ENCODE measurements at places on chromosomes 1 and 21.

GRCh38 chr1:74753104-74753503 is 20.2 kb downstream of the TYW3 start:
- DNase-seq: no peak

DNA sequence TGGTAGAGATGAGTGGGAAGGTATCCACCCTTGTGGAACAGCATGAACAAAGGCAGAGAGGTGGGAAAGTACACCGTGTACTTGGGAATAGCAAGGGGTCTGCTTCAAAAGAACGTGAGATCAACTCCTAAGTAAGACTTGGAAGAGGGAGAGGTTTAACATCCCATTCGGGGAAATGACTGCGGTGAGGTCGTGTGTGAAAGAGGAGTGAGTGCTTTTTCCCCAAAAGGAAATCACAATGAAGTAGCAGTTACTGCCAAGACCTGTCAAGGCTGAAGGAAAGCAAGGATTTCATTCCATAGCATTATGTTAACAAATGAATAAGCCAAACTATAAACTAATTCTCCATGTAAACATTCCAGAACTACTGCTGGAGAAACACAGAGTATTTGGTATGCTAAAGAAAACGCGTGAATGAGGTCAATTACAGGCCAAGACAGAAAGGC is 20.0 kb upstream of the SYDE2 start:
- no peak for DNase-seq

- DNase-seq: peak; percentile 19
These were observed 106.7 kb upstream of the GNG12 start for GRCh38 chr1:67939942-67940341.

DNA sequence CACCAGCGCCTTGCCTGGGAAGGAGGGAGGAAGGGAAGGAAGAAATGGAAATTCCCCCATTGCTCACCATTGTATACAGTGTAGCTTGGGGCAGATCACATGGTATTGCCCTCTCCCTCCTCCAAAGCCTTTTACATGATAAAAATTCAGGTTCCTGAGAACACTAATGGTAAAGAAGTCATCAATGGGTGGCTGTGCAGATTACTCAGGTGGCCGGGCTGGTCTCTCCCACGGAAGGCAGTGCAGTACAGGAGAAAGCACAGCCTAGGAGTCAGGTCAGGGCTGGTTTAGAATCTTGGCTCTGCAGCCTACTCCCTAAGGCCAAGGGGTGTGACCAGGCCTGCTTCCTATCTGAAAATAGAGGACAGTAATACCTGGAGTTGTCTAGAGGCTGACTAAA is 107.9 kb downstream of the SUSD4 start:
- DNase-seq: no peak

- no peak for DNase-seq
These were observed 2.1 kb downstream of the C8B start for GRCh38 chr1:56963667-56964066.

DNA sequence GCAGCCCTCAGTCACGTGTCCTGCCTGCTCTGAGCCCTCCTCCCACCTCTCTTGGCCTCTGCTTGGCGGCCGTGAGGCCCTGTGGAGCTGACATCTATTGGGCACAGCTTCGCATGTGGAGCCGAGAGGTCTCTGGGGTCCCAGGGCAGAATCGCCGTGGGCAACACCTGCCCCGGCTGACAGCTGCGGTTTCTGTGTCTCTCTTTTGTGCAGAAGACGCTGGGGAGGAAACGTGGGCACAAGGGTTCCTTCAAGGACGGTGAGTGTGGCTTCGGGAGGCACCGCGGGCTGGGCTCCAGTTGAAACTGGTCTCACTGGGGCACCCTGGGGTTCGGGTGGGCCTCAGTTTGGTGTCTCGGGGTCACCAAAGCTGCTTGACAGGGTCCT is 11.5 kb downstream of the ARHGEF16 start:
- DNase-seq: no peak

GRCh38 chr21:42121794-42122193 is 50.7 kb downstream of the UMODL1 start:
- DNase-seq: peak; percentile 73

DNA sequence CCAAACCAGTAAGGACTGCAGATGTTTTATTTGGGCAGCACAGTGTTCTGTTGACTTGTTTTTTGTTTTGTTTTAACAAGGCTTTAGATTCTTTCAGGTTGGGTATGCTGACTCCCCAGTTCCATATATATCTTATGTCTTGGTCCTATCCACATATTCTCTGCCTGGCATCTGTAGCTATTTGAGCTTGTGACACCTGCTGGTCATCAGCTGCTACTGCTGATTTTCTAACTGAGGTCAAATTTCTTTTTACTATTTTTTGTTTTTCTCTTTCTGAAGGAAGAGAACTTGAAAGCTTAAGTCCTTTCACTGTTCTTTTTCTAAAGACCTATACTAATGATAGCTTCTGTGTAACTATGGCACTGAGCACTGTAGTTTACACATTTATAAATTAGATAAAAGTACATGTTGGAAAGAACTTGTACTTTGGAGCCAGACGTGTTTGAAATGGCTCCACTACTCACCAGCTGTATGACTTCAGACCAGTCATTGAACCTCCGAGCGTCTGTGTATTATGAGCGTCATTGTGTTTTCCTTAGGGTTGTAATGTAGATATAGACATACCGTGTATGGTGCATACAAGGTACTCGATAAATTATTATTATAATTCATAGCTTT is 109.4 kb downstream of the NRDC start:
- peak; percentile 15 for DNase-seq

DNA sequence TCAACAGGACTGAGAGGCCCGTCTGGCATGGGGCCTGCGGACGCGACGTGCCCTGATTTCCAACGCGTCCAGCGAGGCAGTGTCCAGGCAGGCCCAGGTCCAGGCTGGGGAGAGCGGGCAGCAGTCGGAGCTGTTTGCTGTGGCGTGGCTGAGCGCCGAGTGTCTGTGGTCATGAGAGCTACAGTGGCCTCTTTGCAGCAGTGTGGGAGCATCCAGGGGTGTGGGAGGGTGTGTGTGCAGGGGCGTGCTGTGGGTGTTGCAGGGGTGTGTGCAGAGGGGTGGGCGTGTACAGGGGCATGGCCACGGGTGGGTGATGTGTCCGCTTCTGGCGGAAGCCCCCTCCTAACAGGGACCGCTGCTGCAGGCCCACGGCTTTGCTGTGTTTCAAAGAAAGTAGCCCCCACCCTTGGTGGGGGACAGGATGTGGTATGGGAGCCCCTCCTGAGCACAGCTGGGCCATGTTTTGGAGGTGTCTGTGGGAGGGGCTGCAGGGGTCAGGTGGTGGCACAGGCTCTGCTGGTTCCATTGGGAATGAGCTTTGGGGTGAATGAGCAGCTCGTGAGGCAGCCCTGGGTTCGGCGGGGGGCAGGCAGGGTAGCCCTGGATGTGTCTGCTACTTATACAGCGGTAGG is 17.7 kb downstream of the PLCH2 start:
- DNase-seq: no peak

DNA sequence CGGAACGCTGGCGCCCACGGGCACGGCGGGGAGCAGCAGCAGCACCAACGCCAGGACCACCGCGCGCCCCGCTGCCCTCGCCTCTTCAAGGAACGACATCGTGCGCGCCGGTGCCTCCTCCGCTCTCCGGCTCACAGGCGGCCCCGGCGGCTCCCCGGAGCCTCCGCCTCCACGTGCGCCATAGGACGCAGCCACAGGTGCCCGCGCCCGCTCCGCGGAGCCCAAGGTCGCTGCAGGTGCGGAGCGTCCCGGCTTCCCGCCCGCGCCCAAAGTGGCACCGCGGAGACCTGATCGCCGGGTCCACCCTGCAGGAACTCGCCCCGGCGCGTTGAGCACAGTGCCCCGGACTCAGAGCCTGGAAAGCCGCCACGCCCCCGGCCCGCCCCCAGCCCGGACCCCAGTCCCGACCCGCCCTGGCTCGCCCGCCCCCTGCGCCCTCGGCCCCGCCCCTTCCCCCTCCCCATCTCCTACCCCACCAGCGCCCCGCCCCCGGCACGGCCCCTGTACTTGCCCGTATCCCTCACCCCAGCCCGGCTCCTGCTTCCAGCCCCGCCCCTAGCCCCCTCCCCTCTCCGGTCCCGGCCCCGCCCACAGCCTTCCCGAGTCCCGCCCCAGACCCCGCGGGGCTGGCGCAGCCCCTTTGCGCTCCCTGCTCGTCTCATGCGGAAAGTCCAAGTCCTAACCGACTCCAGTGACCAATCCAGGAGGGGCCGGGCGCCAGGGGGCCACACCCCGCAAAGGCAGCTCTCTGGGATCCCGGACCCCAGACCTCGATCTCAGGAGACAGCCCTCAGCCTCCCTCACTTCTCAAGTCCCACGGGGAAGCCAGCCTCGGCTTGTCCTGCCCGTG is at the start of gene MEGF6:
Gene MEGF6, minus strand, starts transcription at position 339 of the 850 bp plus-strand sequence. Its CDS starts 240 bp downstream, at position 99.
- peak; percentile 17 for DNase-seq

GRCh38 chr1:52658795-52659194 is 25.8 kb downstream of the SHISAL2A start:
- no peak for DNase-seq

DNA sequence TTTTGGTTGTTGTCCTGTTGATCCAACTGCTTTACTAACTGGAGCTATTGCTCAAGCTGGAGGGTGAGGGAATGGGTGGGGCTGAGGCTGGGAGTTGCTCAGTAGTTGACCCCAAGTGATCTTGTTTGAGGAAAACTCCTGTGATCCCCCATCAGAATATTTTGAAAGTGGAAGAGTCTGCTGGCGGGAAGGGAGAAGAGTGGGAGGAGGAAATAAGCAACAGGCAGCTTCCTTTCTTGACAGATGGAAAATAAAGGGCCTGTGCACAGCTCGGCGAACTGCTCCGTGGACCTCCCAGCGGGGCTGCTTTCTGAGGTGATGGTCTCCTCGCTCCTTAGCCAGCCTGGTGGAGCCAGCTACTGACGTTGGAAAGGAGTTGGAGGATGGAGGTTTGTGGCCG is 199.1 kb upstream of the LMO4 start:
- DNase-seq: no peak

- no peak for DNase-seq
These were observed at the start of gene MXRA8 for GRCh38 chr1:1358433-1359271. TSS of gene MXRA8 (minus strand) at chr1:1358555. CDS start at chr1:1358504, 51 bp downstream.

- peak; percentile 82 for DNase-seq
These were observed 42.0 kb upstream of the SCCPDH start for GRCh38 chr1:246681900-246682895.

DNA sequence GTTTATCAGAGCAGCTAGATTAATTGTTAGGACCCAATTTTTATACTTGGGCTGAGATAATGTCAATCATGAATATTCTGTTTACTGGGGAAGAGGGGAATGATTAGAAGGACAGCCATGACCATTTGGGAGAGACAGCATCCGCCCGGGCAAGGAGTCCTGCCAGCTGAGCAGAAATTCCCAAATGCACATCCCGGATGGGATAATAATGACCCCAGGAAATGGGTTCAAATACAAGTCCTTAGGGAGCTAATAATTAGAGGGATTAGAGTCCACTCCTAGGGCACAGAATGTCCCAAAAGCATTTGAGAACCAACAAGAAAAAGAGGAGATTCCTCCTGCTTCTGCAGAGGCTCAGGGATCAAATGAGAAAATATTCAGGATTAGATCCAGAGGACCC is 115.9 kb downstream of the LRRC53 start:
- no peak for DNase-seq

GRCh38 chr1:226226601-226227000 is 3.1 kb downstream of the MIXL1 start:
- DNase-seq: no peak

DNA sequence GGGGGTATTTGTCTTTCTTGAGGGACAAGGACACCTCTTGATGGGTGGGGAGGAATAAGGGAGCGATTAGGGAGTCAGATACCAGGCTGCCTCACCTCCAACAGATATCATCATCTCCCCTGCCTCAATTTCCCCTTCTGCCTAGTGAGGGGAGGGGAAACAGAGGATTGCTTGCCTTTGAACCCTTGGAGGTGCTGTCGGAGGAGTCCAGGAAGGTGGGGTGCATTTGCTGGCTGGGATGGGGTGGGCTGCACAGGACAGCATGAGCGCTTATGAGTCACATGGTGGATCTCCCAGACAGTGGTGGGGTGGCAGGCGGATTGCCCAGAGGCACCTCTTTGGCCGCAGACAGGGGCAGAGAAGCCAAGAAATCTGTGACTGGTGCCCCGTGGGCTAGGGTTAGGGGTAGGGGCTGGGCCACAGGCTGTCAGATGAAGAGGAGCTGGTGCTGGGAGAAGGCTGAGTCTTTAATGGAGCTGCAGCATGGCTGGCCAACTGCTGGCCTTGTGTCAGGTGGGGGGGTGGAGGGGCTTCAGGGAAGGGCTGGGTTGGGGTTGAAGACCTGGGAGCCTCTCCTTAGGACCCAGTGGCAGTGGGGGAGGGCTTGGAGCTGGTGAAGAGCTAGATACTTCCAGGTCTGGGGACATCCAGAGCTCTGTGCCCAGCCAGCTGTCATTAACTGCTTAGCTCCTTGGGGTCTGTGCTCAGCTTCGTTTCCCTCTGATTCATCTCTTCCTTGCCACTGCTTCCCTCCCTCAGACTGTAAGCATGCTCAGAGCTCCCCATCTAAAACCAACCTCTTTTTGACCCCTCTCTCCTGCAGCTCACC is 7.0 kb upstream of the ADORA1 start:
- no peak for DNase-seq

DNA sequence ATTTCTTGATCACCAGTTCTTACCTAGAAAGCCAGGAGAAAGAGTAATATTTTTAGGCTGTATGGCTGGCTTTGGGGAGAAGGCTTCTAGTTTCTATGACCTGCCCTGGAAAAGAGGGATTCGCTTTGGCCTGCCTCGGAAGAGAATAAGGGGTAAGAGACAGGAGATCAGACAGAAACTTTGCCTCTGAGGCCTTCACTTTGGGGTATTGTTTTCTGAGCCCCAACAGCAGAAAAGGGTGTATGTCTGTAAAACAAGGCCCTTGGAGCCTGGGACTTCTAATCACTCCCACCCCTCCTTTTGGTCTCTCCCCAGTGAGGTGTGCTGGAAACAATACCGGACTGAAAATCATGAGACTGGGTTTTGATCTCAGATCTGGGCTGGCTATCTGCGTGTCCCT is 5.1 kb downstream of the SLC45A3 start:
- no peak for DNase-seq

DNA sequence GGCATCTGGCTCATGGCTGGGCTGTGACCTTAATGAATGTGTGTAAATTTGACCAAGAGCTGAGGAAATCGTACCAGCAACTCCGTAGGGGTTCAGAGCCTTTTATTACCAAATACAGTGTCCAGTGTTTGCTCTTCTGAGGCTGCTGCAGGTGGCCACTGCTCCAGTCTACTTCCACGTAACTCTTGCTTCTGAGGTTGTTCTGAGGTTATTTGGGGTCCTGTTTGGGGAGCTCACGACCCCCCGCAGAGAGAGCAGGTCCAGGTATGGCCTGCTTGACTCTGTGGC is 33.6 kb downstream of the MAN1C1 start:
- peak; percentile 54 for DNase-seq

GRCh38 chr1:8764293-8764937 is 53.0 kb downstream of the RERE start:
- DNase-seq: no peak

DNA sequence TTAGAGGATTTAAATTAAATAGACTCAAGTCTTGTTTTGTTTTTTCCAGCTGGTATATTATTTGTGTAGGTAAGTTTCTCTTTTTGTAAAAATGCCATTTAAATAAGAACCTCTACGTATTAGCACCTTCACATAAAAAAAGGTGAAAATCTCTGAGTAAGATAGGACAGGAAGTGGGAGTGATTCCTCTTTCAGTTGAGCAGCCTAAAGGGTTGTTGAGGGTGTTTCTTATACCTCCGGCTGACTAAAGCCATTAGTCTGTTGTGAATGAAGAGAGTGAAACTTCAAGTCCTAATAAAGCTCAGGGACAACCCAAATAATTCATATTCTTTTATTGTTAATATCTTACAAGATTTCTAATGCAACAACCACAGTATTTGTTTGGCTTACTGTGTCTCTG is 188.7 kb downstream of the CHRM3 start:
- no peak for DNase-seq

GRCh38 chr1:61993331-61993961 is 201.2 kb upstream of the L1TD1 start:
- no peak for DNase-seq
